ENCODE measurements at places on chromosomes 6 and 20. TPM values are rescaled to one million over a fixed set of nuclear protein-coding genes. Genes with fewer than 3 reads are reported as not detected.

The SLC24A3 gene
- not detected for total RNA-seq

GRCh38 chr6:142725024-142725770 is 219.8 kb downstream of the HIVEP2 start:
- DNase-seq, result no peak

- peak; percentile 60 for DNase-seq
These were observed 50.5 kb upstream of the ASIP start for GRCh38 chr20:34190679-34191090.

GRCh38 chr6:150891888-150892485 is 26.5 kb downstream of the MTHFD1L start:
- peak; percentile 69 for DNase-seq

GRCh38 chr6:38119516-38119915 is 300.0 kb downstream of the ZFAND3 start:
- DNase-seq, result no peak

DNA sequence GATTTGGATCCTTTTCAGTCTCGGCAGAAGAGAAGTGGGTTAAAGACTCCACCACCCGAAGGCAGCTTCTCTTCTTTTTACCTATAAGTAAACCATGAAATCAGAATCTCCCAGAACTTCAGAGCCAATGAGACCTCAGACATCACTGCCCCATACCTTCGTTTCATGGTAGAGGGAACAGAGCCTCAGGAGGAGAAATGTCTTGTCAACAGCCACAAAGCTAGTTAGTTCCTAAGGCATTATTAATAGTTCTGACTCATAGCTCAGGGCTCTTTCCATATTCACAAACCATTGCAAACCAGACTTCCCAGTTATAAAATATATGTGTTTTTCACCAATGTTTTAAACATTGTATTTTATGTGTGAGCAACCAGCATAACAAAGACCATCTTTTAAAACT is 118.7 kb upstream of the RIPOR2 start:
- no peak for DNase-seq

The SERPINB6 gene
- total RNA-seq, result 64.7 TPM

- no peak for DNase-seq
These were observed 63.0 kb downstream of the ABHD12 start for GRCh38 chr20:25327521-25328235.

DNA sequence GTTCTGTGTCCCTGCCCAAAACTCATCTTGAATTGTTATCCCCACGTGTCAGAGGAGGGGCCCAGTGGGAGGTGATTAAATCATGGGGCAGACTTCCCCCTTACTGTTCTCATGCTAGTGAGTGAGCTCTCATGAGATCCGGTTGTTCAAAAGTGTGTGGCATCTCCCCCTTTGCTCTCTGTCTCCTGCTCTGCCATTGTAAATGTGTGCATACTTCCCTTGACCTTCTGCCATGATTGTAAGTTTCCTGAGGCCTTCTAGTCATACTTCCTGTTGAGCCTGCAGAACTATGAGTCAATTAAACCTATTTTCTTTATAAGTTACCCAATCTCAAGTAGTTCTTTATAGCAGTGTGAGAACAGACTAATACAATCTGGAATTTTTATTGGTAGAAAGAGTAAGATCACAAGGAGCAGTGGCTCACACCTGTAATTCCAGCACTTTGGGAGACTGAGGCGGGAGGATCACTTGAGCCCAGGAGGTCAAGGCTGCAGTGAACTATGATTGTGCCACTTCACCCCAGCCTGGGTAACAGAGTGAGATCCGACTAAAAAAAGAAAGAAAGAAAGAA is 47.1 kb upstream of the SLC22A16 start:
- no peak for DNase-seq

- DNase-seq, result no peak
These were observed 41.2 kb downstream of the SNX9 start for GRCh38 chr6:157864185-157864761.
